ENCODE measurements at places on chromosomes 2 and 18.

DNA sequence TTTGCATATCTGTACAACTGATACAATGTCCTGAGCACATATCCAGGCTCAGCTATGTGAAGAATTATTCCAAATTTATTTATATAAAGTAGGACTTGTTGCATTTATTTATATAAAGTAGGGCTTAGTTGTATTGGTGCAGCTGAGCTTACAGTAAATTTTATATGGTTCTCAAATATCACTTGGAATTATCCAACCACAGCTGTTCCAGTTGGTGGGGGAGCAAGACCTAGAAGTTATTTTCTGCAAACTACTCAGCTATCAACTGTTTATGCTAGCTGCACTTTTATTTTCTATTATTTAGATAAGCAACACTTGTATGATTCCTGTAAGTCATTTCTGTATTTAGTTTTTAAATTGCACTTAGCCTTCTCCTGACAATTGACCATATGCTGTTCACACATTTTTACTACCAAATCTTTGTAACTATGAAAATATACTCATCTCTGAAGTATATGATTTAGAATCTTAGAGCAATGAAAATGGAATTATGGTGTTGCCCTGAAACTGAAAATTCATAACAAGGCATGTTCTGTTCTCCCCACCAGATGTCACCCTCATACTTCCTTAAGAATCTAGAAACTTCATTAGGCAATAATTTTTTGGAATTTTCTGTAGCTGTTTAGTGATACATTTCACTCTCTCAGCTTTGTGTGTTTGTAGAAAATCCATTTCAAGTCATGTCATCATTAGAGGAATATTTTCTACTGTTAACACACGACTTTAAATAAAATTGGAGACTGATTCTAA is 157.0 kb upstream of the CBLN2 start:
- DNase-seq = no peak

DNA sequence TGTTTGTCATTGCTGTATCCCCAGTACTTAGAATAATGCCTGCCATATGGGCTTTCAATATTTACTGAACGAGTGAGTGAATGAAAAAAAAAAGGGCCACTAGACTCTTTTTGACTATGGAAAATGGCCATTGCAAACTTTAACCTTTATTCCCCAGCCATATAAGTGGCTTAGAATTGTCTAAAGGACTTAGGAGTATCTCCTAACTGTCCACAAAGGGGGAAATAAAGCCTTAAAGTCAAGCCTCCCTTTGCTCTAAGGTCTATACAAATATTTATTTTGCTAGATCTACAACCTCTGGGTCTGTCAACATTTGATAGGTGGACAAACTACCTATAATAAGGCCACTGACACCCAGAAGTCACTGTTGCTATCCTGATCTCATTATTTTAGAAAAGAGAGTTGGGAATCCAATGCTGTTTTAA is 25.7 kb downstream of the UPP2 start:
- no peak for DNase-seq

DNA sequence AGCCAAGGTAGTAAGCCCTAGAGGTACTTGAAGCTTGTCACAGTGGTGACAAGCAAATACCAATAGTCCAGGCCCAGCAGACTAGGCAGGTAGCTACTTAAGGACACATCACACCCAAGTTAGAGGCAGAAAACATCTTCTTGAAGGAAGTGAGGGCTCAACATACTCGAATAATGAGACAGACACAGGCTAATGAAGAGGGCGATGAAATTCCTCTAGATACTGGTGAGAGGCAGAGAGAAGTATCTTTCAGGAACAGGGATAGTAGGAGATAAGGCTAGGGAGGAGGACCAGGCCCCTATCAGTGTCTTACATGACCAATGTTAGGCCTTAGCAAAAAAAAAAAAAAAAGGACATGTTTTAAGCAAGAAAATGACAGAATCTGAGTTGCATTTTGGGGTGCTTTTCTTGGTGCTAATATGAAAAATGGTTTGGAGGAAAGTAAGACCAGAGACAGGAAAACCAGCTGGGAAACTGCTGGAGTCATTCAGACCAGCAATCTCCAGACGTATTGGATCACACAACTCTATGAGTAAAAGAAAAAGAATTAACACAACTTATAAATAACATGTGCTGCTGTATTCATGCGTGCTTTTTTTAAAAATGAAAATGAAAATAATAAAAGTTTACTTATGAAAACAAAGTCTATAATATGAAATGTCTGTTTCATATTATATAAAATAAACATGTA is 37.7 kb downstream of the COBLL1 start:
- DNase-seq = no peak

GRCh38 chr2:112605926-112606325 is 21.5 kb downstream of the CHCHD5 start:
- DNase-seq = no peak

GRCh38 chr2:240435948-240436682 is 652 bp downstream of the GPC1 start:
- no peak for DNase-seq

GRCh38 chr2:182941919-182942318 is 75.5 kb upstream of the FRZB start:
- DNase-seq = no peak

- no peak for DNase-seq
Observed at GRCh38 chr2:171723716-171724683, 36.7 kb downstream of the DYNC1I2 start.

- DNase-seq = no peak
Observed at GRCh38 chr2:52429171-52429570, 1338.4 kb upstream of the CHAC2 start.

DNA sequence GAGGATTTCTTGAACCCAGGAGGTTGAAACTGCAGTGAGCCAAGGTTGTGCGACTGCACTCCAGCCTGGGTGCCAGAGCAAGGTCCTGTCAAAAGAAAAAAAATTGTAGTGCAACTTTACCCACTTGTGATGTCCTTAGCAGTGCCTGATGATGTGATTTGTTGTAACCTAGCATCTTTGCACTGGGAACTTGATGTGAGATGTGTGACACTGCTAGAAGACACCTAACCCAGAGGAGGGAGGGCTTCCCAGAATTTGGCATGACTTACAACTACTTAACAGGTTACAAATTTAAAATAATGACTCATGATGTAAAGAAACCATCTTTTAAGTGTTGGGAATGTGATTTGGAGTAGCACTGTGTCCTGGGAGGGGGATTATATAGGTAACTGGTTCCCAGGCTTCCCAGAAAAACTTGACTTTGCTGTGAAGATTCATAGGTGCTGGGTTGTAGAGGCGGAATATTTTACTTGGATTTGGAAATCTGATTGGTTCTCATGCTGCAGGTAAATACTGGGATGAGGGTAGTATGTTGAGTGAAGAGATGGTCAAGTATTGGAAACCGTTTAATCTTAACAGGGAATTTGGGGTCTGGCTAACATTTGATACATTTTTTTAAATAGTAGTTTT is 3.7 kb downstream of the EEF1B2 start:
- DNase-seq = no peak

- no peak for DNase-seq
Observed at GRCh38 chr2:224407241-224407701, 5.4 kb upstream of the FAM124B start.

All from stimulated activated CD8-positive, alpha-beta memory T cell treated with anti-CD3 and anti-CD28 coated beads, Interleukin-7, amount 100 ng/mL, for 4 hours (primary cell).